ENCODE measurements at places on chromosomes 3 and 15.

DNA sequence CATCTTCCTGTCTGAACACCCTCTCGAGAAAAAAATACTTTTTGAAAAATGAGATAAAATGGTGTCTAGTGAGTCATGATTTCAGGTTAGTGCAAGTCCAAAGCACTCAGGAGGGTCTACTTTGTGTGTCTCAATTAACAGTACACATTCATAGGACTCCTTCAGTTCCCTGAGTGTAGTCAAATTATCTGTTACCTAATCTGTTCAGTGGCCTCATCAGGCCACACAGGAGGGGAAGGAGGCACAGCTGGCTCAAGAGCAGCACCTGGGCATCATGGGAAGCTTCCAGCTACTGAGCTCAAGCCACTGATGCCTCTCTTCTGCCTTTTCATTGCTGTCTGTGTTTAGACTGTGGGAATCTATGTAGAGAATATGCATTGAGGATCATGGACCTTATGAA is 341.4 kb upstream of the SGO1 start:
- no peak for DNase-seq

DNA sequence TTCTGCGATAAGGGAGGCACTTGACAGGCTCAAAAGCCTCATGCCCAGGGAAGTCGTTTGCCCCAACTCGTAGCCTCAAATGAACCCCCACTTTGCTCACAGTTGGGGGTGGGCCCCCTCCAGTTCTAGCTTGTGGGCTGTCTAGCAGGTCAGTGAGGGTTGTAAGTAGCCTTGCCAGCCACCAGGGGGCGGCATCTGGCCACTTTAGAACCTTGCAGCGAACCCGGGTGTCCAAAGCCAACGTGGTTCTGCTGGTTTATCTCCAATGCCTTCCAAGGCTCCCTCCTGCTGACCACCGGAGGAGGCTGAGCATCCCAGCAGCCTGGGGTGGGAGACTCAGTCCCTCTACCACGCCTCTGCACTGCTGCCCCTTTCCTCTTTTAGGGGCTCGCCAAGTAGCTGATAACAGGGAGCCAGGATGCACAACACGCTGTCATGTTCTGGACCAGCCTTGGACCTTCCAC is 9.2 kb upstream of the RBSN start:
- peak; percentile 23 for DNase-seq

GRCh38 chr15:44319385-44319784 is 30.9 kb downstream of the GOLM2 start:
- DNase-seq, result no peak

GRCh38 chr3:71397726-71398125 is 185.8 kb downstream of the FOXP1 start:
- no peak for DNase-seq

DNA sequence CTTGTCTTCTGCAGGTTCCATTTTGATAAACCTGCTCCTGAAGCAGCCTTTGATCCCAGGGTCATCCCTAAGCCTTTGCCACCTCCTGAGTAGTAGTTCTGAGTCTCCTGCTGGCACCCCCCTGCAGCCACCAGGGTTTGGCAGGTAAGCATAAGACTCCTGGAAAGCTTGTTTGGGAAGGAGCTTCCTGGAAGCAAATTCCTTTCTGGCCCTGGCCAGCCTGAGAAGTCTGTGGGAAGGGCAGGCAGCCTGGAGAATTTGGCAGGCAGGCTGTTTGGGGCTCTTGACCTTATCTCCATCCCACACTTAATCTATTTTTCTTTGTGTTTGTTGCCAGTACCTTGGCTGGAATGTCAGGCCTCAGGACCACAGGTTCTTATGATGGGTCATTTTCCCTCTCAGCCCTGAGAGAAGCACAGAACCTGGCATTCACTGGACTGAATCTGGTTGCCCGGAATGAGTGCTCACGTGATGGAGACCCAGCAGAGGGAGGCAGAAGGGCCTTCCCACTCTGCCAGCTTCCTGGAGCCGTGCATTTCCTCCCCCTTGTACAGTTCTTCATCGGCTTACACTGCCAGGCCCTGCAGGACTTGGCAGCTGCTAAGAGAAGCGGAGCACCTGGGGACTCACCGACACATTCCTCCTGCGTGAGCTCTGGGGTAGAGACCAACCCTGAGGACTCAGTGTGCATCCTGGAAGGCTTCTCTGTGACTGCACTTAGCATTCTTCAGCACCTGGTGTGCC is 13.4 kb downstream of the ATRIP start:
- no peak for DNase-seq

All from GM04504 (cell line).